ENCODE measurements at places on chromosomes 5 and 9. TPM values are rescaled to one million over a fixed set of nuclear protein-coding genes. Genes with fewer than 3 reads are reported as not detected.

Gene NUTM2F
- total RNA-seq, result not detected

- no peak for DNase-seq
Observed at GRCh38 chr5:131270809-131271208, 7.0 kb downstream of the CDC42SE2 start.

Gene ANKRD33B
- total RNA-seq, result 1.8 TPM

- no peak for DNase-seq
Observed at GRCh38 chr5:83595217-83595616, 123.7 kb downstream of the VCAN start.

Gene PCDHB4
- 1.9 TPM for total RNA-seq

GRCh38 chr5:176780176-176781053, 29.9 kb upstream of the UNC5A start:
- no peak for DNase-seq

Gene FGD3
- total RNA-seq, result 29.9 TPM

DNA sequence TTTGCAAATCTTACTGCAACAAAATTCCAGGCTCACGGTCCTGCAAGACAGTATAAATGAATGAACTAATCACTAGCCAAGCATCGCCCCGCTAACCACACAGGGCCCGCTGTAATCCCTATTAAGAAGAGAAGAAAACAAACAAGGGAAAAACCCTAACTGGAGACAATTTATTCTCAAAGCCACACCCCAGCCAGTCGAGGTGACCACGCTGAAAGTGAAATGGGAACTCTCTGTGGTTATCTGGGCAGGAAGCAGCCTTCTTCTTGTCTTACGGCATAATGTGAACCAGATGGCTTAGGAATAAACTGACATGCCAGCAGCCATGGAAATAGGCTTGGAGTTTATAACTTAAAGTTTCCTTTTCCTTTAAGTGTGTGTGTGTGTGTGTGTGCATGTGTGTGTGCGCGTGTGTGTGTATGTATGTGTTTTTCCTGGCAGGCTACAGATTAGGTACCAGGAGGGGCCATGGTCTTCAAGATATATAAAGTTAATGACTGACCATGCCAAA, 120.2 kb downstream of the SEMA6A start:
- DNase-seq, result no peak

Gene OR1Q1
- not detected for total RNA-seq

- no peak for DNase-seq
Observed at GRCh38 chr5:6902597-6902996, 189.4 kb downstream of the TENT4A start.

DNA sequence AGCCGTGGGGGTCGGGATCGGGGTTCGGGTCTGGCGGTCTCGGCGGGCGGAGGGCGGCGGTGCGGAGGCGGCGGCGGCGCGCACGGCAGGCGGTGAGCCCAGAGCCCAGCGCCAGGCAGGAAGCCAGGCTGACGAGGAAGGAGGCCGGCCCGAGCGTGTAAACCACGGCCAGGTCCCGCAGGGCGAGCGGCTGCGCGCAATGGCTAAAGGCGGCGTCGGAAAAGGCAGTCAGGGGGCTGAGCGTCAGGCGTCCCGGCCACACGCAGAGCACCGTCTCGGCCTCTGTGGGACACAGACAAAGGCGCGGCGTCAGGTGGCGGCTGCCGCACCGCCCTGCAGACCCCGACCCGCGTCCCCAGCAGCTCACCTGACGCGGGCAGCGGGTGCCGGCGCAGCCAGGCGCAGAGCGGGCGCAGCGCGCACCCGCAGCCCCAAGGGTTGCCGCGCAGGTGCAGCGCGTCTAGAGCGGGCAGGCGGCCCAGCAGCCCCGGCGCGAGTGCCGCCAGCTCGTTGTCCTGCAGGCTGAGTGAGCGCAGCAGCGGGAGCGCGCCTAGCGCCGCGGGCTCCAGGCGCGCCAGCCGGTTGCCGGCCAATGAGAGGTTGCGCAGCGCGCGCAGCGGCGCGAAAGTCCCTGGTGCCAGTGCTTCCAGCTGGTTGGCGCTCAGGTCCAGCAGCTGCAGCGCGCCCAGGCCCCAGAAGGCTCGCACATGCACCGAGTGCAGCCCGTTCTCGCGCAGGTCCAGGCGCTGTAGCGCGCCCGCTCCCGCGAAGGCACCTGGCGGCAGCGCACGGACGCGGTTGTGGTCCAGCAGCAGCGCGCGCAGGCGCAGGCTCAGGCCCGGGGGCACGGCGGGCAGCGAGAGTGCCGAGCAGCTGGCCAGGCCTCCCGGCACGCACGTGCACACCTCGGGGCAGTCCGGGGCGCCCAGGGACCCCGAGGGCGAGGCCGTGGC, 671 bp downstream of the LRRC26 start:
- no peak for DNase-seq

Gene OR1J2
- total RNA-seq, result not detected

DNA sequence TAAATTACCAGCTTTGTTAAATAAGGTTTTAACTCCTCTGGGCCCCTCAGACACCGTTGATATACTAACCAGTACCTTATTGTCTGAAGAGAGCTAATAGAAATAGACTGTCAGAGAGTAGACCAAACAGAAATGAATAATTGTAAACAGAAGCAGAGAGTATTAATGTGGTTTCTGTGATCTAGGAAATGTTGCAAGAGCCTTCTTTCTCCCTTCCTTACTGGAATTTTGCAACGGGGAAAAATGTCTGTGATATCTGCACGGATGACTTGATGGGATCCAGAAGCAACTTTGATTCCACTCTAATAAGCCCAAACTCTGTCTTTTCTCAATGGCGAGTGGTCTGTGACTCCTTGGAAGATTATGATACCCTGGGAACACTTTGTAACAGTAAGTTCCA, 5.1 kb downstream of the TYRP1 start:
- no peak for DNase-seq

GRCh38 chr5:102130890-102131289, 165.2 kb downstream of the SLCO4C1 start:
- no peak for DNase-seq

DNA sequence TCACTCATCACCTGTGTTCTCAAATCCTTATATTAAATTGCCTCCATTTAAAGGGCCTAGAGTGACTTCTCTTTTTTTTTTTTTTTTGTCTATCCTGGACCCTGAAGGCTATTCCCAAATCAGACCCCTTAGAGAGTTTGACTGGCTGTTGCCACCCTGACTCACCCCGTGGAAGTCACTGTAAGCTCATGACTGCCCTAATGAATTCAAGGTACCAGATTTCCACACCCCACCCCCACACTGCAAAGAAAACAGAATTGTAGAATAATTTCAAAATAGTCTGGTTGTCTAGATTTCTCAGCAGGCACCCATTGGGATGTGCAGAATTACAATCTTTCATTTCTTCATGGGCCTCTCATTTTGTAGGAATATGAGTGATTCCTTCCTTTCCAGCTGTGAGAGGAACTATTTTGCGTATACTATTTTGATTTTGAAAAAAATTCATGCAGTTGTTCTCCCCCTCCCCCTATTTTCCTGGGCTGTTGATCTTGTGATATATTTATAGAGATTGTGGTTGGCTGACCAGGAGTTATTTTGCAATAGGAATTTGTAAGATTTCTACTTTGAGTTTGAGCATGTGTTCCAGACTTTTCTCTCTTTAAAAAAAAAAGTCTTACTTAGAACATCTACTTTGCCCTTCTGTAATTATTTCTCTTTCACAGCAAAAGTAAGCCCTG, 79.1 kb downstream of the ZNF618 start:
- DNase-seq, result no peak

- DNase-seq, result no peak
Observed at GRCh38 chr9:96258967-96259366, 43.0 kb downstream of the HSD17B3 start.
